ENCODE measurements at places on chromosomes 13 and 19.

GRCh38 chr13:108276060-108276459, 6.5 kb downstream of the TNFSF13B start:
- no peak for DNase-seq

DNA sequence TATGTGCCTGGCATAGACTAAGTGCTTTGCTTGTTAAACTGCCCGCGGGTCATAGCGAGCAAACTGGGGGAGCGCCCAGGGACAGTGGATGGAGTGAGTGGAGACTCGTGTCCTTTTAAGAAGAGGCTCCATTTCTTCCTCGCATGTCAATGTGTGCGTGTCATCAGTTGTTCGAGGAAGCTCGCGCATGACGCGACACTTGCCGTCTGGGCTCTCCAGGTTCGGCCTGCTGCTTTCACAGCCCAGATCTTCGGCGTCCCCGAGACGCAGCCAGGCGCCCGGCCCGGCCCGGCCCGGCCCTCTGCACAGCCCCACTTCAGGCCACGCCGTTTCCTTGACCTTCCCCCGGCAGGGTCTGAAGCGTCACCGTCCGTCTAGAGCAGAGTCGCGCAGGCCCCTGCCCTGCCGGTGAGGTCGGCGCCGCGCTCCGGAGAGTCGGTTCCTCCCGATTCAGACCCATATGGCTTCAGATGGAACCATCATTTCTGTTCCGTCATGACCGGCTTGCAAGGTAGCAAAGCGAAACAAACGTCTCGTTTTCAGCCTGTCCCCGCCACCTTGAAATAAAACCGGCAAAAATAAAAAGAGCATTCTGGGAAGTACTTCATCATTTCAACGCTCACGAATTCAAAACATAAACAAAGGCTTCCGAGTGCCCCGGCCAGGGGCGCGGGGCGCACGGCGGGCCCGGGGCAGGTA, 599 bp upstream of the ARHGEF7 start:
- no peak for DNase-seq

DNA sequence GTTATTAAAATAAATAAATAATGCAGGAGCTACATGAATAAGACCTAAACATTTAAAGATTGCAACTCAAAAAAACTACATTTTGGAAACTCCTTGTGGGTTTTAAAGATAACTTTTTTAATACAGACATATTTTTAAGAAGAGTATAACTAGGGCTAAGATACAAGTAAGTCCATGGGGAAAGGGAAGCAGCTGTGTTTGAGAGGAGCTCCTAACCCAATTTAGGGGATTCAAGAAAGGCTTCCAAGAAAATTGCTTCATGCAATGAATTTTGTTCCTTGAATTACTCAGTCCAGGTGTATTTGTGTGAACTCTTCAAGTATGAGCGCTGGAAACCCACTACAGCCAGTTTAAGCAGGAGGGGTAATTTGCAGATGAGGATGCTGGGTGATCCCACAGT, 44.1 kb upstream of the C13orf42 start:
- no peak for DNase-seq

GRCh38 chr13:32932376-32932775, 83.8 kb upstream of the KL start:
- DNase-seq: no peak

- DNase-seq: no peak
Observed at GRCh38 chr19:2670217-2670616, 32.3 kb downstream of the GNG7 start.

GRCh38 chr13:110913322-110914080, 1.4 kb downstream of the ANKRD10 start:
- no peak for DNase-seq

GRCh38 chr13:112572366-112572765, 15.6 kb downstream of the TUBGCP3 start:
- no peak for DNase-seq

GRCh38 chr13:26681036-26681435, 79.5 kb downstream of the GPR12 start:
- no peak for DNase-seq

DNA sequence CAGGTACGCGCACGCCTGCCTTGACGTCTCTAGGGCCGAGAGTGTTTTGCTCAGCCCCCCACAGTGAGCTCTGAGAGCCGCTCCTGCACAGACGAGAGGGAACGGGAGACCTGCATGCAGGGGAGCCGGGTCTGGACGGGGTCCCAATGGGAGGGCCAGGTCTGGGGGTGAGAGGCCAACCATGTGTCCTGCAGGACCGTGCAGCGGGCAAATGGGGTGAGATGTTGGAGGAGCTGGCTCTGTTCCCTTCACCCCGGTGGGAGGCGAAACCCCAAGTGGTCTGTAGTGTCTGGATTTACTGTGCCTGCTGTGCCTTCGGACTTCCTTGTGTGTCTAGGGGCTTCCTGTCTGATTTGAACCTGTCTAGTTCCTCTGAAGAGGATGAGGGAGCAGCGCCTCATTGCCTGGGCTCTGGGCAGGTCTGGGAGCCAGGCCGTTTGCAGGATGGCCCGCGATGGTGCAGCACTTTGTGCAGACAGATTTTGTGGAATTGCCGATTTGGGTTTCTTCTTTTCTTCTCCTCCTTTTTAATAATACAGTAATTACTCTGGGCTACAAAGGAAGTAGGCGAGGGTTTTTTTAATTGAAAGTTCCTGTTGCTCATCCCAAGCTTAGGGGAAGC, 2.1 kb downstream of the CSNK1G2 start:
- no peak for DNase-seq

DNA sequence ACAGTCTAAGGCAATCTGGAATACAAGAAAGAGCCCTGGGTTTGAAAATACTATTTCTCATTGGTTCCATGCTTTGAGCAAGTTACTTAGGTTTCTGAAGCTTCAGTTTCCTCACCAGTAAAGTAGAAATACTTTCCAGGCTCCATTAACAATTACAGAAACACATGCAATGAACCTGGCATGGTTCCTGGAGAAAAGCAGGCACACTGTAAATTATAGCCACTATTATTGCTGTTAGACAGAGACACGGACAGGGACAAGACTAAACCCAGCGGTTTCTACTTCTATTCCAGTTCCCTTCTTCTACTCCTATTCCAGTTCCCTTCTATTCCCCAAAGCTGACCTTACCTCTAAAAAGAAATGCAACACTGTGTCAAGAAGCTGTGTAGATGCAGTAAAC, 41.2 kb downstream of the MIPEP start:
- no peak for DNase-seq

- no peak for DNase-seq
Observed at GRCh38 chr19:47609906-47610894, 1.3 kb downstream of the BICRA start.

GRCh38 chr19:55443045-55443823, at the start of gene SHISA7:
Gene SHISA7, minus strand, starts transcription at chr19:55443300. Its CDS starts 437 bp downstream, at chr19:55442863.
- DNase-seq: no peak

DNA sequence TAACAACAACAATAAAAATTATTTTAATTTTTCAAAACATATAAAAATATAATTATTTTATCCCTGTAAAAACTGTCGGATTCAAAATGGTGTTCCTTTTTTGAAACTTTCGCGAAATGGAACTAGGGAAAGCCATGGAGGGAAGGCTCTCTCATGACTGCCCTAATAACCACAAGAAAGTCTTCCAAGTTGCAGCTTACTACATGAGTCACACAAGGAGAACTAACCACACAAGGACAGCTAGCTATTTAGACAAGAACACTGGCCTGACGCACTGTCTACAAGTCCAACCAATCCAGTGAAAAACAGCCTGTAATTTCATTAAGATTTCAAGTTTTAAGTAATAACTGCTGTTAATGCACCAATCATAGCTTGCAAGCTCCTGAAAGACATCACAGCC, 319.2 kb upstream of the PCDH9 start:
- no peak for DNase-seq

- no peak for DNase-seq
Observed at GRCh38 chr13:91468301-91468700, 69.9 kb downstream of the GPC5 start.
